ENCODE measurements at places on chromosomes 1 and 21.

GRCh38 chr1:162627662-162628296 lies 4.5 kb upstream of the DDR2 start:
- no peak for DNase-seq

DNA sequence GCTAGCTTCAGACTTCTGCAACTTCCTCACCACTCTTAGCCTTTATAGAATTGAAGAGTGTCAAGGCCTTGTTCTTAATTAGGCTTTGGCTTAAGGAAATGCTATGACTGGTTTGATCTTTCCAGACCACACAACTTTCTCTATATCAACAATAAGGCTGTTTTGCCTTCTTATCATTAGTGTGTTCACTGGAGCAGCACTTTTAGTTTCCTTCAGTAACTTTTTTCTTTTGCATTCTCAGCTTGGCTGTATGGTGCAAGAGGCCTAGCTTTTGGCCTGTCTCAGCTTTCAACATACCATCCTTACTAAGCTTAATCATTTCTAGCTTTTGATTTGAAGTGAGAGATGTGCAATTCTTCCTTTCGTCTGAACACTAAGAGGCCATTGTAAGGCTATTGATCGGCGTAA lies 8.6 kb downstream of the PRKACB start:
- DNase-seq: no peak

- no peak for DNase-seq
Observed at GRCh38 chr21:42031816-42032215, 21.7 kb upstream of the ZBTB21 start.

DNA sequence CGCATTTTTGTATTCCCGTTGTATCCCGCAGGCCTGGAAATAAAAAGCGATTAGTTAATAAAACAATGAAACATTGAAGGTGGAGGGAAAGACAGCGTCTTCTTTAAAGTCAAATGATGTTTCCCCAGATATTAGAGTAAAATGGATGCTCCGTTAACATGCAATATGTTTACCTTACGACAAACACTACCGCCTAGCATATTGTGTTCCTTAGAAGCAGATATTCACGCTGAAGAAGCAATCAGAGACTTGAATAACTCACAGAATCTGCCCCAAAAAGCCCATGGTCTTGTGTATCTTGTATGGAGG lies 583 bp upstream of the B4GALT3 start:
- DNase-seq: no peak

- no peak for DNase-seq
Observed at GRCh38 chr1:214416417-214416816, 135.0 kb downstream of the PTPN14 start.

DNA sequence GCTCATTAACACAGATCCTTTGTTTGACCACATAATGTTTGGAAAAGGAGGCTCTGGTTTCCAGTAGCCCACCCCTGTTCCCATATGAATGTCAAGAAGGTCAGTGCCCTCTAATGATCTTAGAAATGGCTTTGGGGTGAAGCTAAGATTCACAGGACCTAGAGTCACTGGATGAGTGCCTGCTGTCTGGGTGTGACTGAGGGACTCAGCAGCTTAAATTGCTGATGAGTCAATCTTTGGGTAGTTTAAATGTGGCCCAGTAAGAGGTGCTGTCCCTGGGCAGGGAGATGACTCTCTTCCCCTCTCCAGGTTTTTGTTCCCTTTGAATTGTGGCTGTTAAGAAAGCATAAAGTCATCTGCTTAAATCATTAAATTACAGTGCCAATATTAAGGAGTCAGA lies 50.6 kb downstream of the L1TD1 start:
- no peak for DNase-seq

DNA sequence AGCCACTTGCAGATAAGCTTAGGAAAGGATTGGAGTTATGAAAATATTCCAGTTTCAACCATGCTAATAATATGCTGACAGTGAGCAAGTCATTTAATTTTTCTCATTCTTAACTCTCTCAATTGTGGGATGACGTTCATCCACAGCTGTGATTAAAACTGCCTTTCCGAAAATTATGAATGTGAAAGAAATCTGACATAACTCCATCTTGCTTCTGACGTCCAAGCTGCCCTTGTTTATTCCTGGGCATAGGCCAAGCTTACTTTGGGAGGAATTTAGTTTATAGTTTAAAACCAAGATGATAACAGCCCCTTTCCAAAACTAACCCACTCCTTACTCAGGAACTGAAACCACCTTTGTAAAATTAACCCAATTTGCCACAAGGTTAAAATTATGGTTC lies 11.0 kb upstream of the RGS18 start:
- no peak for DNase-seq

GRCh38 chr1:200962631-200963030 lies 60.9 kb downstream of the KIF21B start:
- no peak for DNase-seq

DNA sequence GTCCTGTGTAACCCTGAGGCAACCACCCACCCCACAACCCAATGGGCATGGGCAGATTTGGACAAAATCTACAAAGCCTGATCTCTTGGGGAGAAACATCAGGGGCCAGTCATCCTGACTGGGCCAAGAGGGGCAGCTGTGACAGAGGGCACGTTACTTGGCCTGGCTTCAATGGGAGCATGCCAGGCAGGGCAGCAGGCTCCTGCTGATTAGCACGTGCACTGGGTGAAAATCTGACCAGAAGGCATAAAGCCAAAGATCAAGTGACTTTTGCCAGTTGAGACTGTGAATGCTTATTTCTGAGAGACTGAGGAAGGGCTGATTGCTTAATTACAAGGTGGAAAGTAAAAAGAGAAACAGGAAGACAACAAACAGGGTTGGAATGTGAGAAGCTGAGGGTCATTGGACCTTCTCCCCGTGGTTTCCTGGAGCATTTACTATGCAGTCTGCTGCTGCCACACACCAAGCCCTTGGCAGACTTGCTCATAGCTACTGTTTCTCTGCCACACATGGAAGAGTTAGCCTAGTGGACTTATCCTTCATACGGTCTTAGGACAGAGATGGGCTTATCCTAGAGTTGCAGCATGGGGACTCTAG lies 39.8 kb upstream of the TNR start:
- DNase-seq: no peak

GRCh38 chr1:27018316-27018715 lies 5.7 kb upstream of the TENT5B start:
- DNase-seq: no peak

DNA sequence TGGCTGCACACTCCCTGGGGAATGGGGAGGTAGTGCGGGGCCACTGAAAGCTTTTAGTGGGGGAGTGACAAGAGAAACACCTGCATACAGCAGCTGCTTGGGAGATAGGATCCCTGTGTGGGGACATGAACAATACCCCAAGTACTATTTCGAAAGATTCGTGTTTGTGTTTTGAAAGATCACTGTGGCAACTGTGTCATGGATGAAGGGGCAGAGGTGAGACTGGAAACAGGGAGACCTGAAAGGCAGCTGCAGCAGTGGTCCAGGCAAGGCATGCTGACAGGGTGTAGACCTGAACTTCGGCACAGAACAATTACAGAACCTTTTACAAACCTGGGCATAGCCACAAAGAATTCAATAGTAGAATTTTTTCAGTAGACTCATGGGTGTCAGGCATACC lies 32.9 kb downstream of the TENT5C start:
- no peak for DNase-seq

DNA sequence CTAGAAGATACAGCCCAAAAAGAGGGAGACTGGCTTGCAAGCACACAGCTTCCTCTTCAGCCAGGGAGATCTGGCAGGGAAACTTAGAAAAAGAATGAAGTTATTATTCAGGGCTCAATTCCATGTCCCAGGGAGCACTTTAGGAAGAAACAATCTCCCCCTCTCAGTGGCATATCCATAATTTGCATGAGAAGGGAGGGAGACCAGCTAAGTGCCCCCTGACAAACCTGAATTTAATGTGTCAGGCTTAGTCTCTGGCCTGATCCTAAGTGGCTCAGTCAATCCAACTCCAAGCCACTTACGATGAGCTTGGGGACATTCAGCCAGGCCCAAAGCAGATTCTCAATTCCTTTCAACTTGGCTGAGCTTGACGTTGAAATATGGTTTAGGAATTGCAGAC lies 17.7 kb upstream of the KCND3 start:
- no peak for DNase-seq

- no peak for DNase-seq
Observed at GRCh38 chr1:85087659-85088407, 39.5 kb upstream of the MCOLN3 start.

GRCh38 chr1:48540587-48540986 lies 68.6 kb upstream of the SPATA6 start:
- no peak for DNase-seq

GRCh38 chr1:197982256-197982655 lies 65.1 kb downstream of the LHX9 start:
- DNase-seq: no peak

DNA sequence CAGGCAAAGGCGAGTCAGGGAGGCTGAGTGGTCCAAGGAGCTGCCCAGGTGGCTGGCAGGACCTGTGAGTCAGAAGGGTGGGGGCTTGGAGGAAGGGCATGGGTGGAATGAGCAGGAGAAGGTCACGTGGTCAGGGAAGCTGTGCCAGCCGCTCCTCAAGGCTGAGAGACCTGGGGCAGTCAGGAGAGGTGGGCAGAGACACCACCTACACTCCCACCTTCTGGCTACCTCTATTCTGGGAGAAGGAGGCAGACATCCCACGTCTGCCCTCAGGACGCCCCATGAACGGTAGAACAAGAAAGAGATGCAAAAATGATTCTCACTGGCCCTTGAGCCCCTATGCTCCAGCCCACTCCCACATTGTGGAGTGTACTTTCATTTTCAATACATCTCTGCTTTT lies 151.8 kb upstream of the RAB4A start:
- no peak for DNase-seq

GRCh38 chr1:76154206-76154956 lies 79.8 kb downstream of the ST6GALNAC3 start:
- DNase-seq: peak; percentile 78

DNA sequence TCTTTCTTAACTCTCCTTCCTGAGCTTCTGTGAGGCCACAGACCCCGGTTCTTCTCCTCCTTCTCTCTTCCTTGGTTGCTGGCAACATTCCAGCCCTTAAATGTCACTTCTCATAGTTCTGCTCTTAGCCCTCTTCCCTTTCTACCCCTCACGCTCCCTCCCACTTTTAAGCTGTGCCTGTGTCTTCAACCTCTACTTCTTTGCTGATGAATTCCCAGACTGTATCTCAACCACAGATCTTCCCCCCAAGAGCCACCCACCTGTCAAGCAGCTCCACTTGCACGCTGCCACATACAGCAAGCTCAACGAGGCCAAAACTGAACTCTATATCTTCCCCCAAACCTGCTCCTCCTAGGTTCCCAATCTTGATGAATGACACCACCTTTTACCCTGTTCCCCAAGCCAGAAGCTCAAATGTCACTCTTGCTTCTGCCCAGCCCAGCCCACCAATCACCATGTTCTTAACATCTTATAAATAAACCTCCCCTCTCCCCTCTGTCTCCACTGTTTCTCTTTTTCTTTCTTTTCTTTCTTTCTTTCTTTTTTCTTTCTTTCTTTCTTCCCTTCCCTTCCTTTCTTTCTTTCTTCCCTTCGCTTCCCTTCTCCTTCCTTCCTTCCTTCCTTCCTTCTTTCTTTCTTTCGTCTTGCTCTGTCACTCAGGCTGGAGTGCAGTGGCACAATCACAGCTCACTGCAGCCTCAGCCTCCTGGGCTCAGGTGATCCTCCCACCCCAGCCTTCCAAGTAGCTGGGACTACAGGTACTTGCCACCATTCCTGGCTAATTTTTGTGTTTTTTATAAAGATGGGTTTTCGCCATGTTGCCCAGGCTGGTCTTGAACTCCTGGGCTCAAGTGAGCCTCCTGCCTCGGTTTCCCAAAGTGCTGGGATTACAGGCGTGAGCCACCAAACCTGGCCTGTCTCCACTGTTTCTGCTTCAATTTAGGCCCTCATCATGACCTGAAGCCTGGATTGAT lies 19.8 kb upstream of the PTP4A2 start:
- DNase-seq: no peak

DNA sequence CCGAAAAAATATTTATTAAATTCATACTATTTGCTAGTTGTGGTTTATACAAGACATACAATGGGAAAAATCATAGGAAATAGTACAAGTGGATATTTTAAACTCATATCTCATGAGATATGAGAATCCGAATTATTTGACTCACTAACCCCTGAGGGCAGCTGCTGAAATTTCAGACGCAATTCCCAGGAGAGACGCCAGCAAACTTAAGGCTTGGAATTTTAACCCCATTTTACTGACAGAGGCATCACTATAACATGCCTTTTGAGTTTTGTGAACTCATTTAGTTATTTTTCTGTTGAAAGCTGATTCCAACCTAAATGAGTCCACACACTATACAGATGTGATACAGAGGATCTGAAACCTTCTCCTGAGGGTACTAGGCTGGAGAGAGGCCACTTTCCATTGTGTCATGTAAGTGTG lies 5.9 kb upstream of the MROH9 start:
- DNase-seq: no peak

- no peak for DNase-seq
Observed at GRCh38 chr1:2065699-2066098, 15.5 kb downstream of the PRKCZ start.

GRCh38 chr1:147565189-147565980 lies 24.1 kb downstream of the BCL9 start:
- no peak for DNase-seq

DNA sequence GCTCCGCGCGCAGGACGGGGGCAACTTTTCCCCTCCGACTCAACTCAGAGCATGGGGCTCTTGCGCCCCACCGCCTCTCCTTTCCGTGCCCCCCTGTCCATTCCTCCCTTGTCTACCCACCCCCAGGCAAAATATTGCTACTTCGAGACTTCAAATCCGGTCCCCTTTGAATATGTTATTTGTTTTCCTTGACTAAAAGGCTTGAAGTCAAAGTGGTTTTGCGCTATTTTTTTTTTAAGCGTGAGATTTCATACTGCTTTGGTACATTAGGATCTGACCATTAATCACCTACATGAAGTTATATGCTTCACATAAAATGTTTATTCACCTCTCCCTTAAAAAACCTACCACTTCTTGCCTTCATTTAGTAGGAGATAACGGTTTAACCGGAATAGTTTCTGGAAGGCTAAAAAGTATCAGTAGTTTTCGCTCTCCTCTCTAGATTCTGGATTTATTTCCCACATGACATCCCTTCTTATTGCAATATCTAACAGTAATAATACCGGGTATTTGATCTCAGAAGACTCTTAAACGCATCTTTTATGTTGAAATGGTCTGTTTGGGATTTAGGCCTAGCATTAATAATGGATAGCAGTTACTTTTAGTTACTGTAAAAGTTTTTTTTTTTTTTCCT lies 1.6 kb downstream of the NFIA start:
- DNase-seq: no peak

GRCh38 chr1:51926171-51926812 lies 47.8 kb upstream of the NRDC start:
- DNase-seq: no peak

GRCh38 chr21:43925609-43926008 lies 60.6 kb downstream of the AGPAT3 start:
- DNase-seq: no peak
